ENCODE measurements at places on chromosomes 5 and 9. TPM values are rescaled to one million over a fixed set of nuclear protein-coding genes. Genes with fewer than 3 reads are reported as not detected.

CER1 gene
- 0.88 TPM for total RNA-seq

KIF24 gene
- total RNA-seq: 4.3 TPM

ADRB2 gene
- 3.8 TPM for total RNA-seq

EGFLAM gene
- 75.3 TPM for total RNA-seq

IL7R gene
- total RNA-seq: 0.82 TPM

AGXT2 gene
- total RNA-seq: not detected

GARIN3 gene
- not detected for total RNA-seq

OBP2B gene
- total RNA-seq: not detected

HAPLN1 gene
- 4.8 TPM for total RNA-seq

ZBED3 gene
- 7.3 TPM for total RNA-seq

SLC6A19 gene
- total RNA-seq: 0.27 TPM

IL5 gene
- total RNA-seq: not detected

PCDHA8 gene
- total RNA-seq: 3.6 TPM

OR1Q1 gene
- not detected for total RNA-seq

OMD gene
- total RNA-seq: 34.4 TPM

GRXCR2 gene
- total RNA-seq: not detected

TNFSF15 gene
- 1.0 TPM for total RNA-seq

SLC25A25 gene
- total RNA-seq: 24.4 TPM

GPR151 gene
- total RNA-seq: not detected

GPX3 gene
- 129 TPM for total RNA-seq

PAEP gene
- not detected for total RNA-seq

S100Z gene
- total RNA-seq: not detected

CTSL gene
- total RNA-seq: 79.5 TPM

RNF130 gene
- 89.7 TPM for total RNA-seq

WDR38 gene
- not detected for total RNA-seq

CDH12 gene
- total RNA-seq: 22.5 TPM

PDZD2 gene
- 50.7 TPM for total RNA-seq

C9orf50 gene
- total RNA-seq: 0.71 TPM

GNG10 gene
- total RNA-seq: 49.9 TPM

PCDHGB1 gene
- total RNA-seq: 10.9 TPM

ENHO gene
- 3.4 TPM for total RNA-seq

FXN gene
- total RNA-seq: 6.0 TPM

MAMDC2 gene
- total RNA-seq: 20.3 TPM

AK6 gene
- 22.2 TPM for total RNA-seq

NUTM2G gene
- total RNA-seq: not detected

SLC6A18 gene
- total RNA-seq: not detected

KIAA0825 gene
- 37.7 TPM for total RNA-seq

OR2K2 gene
- total RNA-seq: not detected

CCL21 gene
- 16.9 TPM for total RNA-seq

FCN1 gene
- 4.9 TPM for total RNA-seq

RAB3C gene
- total RNA-seq: 14.0 TPM

TJP2 gene
- total RNA-seq: 104 TPM

PTGES gene
- total RNA-seq: 8.9 TPM

ITGA1 gene
- 51.3 TPM for total RNA-seq

MLLT3 gene
- 31.5 TPM for total RNA-seq

NDFIP1 gene
- 119 TPM for total RNA-seq

SERINC5 gene
- total RNA-seq: 42.6 TPM

ABHD17B gene
- 65.3 TPM for total RNA-seq

MSX2 gene
- total RNA-seq: 0.82 TPM

TAS2R1 gene
- not detected for total RNA-seq

TAF11L10 gene
- not detected for total RNA-seq

FOXD4L6 gene
- not detected for total RNA-seq
